ENCODE measurements at places on chromosomes 2 and 18. TPM values are rescaled to one million over a fixed set of nuclear protein-coding genes. Genes with fewer than 3 reads are reported as not detected.

The CD8B2 gene
- not detected for total RNA-seq

The LINC00305 gene
- total RNA-seq, result not detected

The IGFBP5 gene
- total RNA-seq, result 23.5 TPM

The GLB1L gene
- total RNA-seq, result 4.0 TPM

The CYS1 gene
- total RNA-seq, result 0.77 TPM

The GDF7 gene
- 3.5 TPM for total RNA-seq

The C2orf78 gene
- total RNA-seq, result not detected

The PFN4 gene
- 0.31 TPM for total RNA-seq

The DLX1 gene
- total RNA-seq, result not detected

The ADCYAP1 gene
- not detected for total RNA-seq

The DSG2 gene
- 10.8 TPM for total RNA-seq

The IL1R2 gene
- 18.3 TPM for total RNA-seq

The TXNDC2 gene
- not detected for total RNA-seq

The MYO3B gene
- 0.18 TPM for total RNA-seq

The ASPRV1 gene
- 0.86 TPM for total RNA-seq

The SALL3 gene
- not detected for total RNA-seq

The DOK6 gene
- total RNA-seq, result 1.8 TPM

The PID1 gene
- 54.2 TPM for total RNA-seq

The MAP3K19 gene
- total RNA-seq, result not detected

The HOXD3 gene
- total RNA-seq, result not detected

The MRPL44 gene
- 20.4 TPM for total RNA-seq

The LYG1 gene
- not detected for total RNA-seq

The IL18RAP gene
- total RNA-seq, result 2.7 TPM

The TMEM37 gene
- total RNA-seq, result 96.6 TPM

The PPM1B gene
- total RNA-seq, result 37.9 TPM

The TRIM43 gene
- total RNA-seq, result not detected

The CD8A gene
- 0.26 TPM for total RNA-seq

The IFIH1 gene
- total RNA-seq, result 12.0 TPM

The ALPI gene
- not detected for total RNA-seq

All from right lobe of liver (tissue), 6 donors.